ENCODE measurements at places on chromosomes 11 and 22. TPM values are rescaled to one million over a fixed set of nuclear protein-coding genes. Genes with fewer than 3 reads are reported as not detected.

- H3K4me1 ChIP-seq, result no peaks in the 10 kb centered on the region
- no peaks in the 10 kb centered on the region for H3K36me3 ChIP-seq
- H3K4me3 ChIP-seq, result no peak overlapping the region
- no peak for DNase-seq
- no peak overlapping the region for H3K27ac ChIP-seq
Measured at GRCh38 chr11:106128740-106129139, 51.3 kb downstream of the AASDHPPT start.

Gene RIMBP3C
- under 0.01 TPM for total RNA-seq

- no peak for DNase-seq
- no peak overlapping the region for H3K4me3 ChIP-seq
- no peaks in the 10 kb centered on the region for H3K4me1 ChIP-seq
- H3K27ac ChIP-seq, result no peak overlapping the region
- no peaks in the 10 kb centered on the region for H3K36me3 ChIP-seq
Measured at GRCh38 chr22:47177334-47177815, 414.9 kb downstream of the TBC1D22A start.

DNA sequence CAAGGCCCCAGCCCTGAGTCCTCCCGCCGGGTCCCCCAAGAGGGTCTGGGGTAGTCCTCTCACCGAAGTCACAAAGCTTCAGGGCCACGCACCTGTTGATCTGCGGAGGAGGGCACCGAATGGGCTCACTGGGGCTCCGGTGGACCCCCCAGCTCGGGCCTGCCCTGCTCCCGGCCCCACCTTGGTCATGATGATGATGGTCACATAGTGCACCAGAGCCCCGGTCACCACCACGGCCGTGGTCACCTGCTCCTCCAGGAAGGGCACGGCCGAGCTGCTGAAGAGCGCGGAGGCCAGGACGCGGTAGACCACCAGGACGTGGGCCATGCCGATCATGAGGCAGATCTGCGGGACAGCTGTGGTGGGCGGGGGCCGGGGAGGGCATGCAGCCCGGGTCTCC lies 13.5 kb upstream of the SIGIRR start:
- no peak overlapping the region for H3K4me3 ChIP-seq
- no peaks in the 10 kb centered on the region for H3K4me1 ChIP-seq
- no peak for DNase-seq
- no peak overlapping the region for H3K27ac ChIP-seq

Gene TRIM34
- 4.6 TPM for total RNA-seq

Gene FJX1
- 4.2 TPM for total RNA-seq

Gene MS4A4E
- total RNA-seq, result not detected

Gene LRRC56
- 2.3 TPM for total RNA-seq
